T47D (cell line): ENCODE measurements at places on chromosomes 2 and 18.

- DNase-seq: no peak
Observed at GRCh38 chr2:39517622-39518021, 80.5 kb upstream of the MAP4K3 start.

DNA sequence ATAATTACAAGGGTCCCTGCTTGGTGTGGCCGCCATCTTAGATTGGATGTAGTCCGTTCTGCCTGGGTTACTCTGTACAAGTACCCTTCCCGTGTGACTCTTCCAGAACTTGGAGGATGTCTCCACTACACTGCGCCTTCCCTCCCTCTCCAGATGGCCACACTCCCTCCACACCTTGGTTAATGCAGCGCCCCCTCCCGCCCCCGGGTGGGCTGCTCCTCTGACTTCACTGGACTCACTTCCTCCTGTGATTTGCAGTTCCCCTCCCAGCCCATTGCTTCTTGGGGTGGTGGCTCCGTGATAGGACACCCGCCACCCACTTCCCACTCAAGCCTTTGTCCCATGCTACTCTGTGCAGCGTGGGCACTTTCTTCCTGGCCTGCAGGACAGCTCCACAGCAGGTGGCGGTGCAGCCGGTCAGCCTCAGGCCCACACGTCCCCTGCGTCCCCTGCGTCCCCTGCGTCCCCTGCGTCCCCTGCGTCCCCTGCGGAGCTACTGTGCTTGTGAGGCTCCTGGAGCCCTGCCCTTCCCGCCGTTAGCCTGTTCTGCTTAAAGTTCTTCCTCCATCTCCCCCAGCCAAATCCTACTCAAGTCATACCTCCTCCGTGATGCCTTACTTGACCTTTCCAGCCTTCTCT is 130.5 kb upstream of the SIX3 start:
- no peak for DNase-seq

GRCh38 chr2:100620481-100620880 is 57.7 kb downstream of the PDCL3 start:
- DNase-seq: no peak

- DNase-seq: no peak
Observed at GRCh38 chr2:103784261-103784660, 1022.4 kb downstream of the TMEM182 start.

DNA sequence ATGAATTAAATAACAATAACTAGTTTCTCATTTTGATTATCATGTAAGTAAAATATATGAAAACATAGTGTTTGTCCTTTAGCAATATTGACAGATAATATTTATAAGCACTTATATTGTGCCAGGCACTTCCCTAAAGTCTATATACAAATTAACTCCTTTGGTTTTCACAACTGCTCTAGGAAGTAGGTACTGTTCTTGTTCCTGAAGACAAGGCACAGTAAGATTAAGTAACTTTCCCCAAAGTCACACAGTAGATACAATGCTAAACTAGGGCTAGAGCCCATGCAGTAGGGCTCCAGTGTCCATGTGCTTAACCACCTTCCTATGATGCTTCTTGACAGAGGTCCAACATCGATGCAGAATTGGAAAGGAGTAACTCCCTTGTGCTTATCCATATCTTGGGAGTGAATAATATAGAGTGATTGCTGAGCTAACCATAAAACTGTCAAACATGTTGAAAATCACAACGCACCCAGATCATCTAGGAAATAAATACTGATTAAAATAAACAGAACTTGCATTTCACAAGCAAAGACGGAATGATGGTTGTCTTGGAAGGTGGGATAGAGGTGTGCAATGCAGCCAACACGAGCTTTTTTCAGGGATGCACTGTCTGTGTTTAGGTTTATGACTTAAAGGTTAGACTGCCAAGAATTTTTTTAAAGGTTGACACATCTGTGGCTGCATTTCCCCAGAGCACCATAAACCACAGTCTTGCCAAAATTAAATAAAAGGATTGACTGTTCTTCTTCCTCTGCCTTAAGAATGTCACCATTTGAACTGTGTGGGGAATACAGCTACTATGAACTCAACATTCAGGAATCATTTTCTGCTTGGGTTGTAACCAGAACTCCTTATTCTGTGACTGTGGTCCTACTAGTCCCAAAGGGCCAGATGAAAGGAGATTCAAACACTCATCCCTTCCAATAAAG is 80.8 kb downstream of the ANKRD44 start:
- no peak for DNase-seq
